CD4-positive, alpha-beta T cell treated with Interleukin-6 for 4 hours (primary cell): ENCODE measurements at places on chromosomes 11 and 22.
A peak's percentile ranks its signal among the peaks of the same experiment; 100 is the strongest.

DNA sequence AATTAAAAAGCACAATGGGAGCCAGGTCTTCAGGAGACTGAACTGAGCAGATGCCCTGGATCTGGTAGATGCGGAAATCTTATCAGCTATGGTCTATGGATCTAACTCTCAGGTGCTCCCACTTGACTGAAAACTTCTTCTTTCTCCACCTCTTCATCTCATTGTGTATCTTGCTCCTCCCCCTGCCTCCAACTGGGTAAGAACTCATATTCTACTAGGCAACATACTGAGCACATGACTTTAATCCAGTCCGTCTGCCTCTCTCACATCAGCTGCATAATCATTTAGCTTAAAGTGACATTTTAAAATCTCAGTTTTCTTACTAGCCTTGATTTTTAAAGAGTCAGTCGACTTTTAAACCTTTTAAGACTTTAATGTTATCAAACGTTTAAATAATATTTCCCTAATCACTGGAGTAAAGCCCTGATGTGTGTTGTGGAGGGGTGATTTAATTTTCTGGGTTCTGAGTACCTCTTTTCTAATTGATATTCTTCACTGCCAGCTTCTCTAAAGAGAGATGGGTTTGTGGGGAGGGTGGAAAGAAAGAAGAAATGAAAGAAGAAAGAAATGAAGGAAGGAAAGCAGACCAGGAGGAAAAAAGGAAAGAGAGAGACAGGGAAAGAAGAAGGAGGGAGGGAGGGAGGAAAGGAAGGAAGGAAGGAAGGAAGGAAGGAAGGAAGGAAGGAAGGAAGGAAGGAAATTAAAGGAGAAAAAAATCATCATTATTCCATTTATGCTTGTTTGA is 592.8 kb upstream of the ARHGAP42 start:
- DNase-seq = no peak

DNA sequence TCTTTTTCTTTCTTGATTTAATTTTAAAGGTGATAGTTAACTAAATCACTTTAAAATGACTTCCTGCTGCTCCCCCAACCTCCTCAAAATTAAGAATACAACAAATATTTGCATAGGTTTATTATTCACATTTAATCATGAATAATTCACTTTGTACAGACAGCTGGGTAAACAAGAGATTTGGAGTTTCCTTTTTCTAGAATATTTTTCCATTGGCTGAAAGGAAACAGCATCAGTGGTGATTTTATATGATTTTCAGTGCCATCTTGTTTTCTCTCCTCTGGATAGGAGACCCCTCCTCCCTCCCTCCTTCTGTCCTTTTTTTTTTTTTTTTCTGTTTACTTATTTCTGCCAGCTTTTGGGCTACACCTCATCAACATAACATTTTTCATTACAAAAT is 60.5 kb downstream of the LIF start:
- no peak for DNase-seq

DNA sequence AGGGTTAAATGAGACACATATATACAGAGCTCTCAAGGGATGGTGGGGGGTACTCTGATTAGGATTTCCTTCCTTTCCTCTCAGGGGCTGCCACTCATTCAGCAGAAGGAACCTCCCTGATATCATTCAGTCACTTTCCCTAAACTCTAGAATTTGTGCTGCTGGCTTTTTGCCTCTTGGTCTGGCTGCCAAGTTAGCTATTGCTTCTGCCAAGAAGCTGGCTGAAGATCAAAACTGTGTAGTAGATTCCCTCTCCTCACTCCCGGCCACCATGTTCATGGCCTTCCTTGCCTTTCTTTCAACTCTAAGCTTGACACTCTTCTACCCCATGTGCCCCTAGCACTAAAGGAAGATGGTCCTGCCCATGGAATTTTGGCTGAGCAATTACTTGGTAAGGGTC is 18.7 kb downstream of the SLC6A5 start:
- no peak for DNase-seq

DNA sequence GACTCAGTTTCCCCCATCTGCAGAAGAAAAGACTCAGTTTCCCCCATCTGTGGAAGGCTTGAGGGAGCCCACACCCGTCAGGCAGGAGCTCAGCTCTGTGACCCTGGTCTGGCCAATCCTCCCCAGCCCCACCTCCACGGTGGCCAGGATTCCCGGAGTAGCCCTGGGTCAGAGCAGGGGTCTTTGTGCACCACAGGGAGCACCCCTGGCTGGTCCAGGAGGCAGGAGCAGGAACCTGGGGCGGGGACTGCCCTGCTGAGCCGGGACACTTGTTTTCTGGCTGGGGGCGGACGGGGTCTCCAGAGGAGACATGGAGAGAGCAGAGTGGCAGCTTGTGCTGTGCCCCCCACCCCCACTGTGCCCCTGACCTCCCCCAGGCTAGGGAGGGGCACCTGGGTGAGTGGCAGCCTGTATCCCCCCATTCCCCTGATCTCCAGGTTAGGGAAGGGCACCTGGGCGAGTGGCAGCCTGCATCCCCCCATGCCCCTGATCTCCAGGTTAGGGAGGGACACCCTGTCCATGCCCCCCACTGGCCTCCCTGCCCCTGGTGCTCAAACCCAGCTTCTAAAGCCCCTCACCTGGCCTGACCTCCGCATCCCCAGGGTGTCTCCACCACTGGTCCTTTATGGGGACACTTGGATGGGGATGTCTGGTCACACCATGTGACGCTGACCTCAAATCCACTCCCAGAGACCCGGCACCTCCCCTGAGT is 18.8 kb downstream of the IL17REL start:
- no peak for DNase-seq

DNA sequence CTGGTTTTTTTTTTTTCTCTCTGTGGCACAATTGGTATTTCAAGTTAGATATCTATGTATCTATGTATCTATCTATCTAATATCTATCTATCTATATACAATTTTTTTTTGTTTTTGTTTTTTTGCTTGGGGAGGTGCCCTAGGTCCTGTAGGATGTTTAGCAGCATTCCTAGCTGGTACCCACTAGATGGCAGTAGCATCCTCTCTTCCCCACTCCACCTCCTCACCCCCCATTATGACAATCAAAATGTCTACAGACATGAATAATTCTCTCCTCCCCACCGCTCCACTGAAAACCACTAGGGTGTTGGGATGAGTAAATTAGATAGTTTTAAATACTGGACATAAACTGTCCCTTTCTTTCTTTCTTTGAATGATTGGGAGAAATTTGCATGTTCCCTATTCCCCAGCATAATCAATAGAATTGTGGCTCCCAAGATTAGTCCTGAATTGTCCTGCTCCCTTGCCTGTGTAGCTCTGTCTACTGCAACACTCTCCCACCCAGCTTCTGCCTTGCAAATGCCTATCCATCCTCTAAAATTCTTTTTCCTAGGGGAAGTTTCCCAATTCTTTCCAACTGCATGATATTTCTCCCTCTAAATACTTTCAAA is 1152.4 kb downstream of the LRRC4C start:
- DNase-seq = no peak

GRCh38 chr11:15189189-15189588 is 74.5 kb downstream of the INSC start:
- DNase-seq = no peak

DNA sequence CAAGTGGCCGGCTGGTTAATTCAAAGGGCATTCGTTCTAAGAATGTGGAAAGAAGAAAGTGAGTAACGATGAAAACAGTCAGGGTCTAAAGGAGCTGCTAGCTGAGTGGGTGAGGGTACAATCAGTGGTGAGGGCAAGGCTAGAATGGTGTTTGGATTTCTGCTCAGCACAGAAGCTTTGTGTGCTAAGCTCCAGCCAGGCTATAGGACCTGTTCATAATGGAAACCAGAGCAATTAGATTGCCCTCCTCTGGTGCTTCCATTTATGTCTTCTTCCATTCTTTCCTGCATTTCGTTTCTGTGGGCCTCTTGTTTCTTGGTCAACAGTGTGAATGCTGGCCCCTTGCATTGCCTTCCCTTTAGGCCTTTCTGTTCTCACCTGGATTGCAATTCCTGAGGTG is 572.9 kb upstream of the CHORDC1 start:
- DNase-seq = no peak

GRCh38 chr11:112115386-112115785 is 28.7 kb downstream of the SDHD start:
- DNase-seq = no peak

GRCh38 chr11:85316967-85317366 is 310.2 kb downstream of the DLG2 start:
- no peak for DNase-seq

- no peak for DNase-seq
Measured at GRCh38 chr11:34493468-34493867, 20.1 kb downstream of the ELF5 start.

DNA sequence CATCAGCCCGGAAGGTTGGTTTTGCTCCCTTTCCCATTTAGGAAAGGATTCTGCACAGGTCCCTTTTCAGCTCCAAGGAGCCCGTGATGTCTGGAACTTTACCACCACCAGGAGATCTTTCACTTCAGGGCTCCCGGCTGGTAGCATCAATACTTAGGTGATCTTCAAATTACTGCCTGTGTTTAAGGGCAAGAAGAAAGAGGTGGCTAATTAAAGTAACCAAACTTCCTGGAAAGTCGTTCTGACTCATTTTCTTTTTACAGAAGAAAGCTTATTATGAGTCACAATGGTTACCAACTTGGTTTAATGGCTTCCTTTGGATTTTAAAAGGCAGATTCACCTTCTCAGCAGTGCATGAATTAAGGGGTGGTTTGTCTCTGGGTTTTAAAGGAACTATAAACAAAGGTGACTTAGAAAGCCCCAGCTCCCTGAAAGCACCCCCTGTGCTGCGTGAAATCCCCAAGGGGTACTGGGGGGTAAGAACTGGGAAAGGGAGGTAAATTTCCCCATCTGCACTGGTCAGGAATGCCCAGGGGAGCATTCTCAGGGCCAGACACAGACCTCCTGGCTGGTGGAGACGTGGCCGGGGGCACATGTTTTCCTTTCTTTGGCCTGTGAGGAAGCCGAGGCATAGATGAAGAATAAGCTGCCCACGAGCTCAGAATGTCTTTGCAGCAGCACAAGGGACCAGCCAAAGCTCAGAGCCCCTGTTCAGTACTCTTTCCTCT is 8.8 kb downstream of the POU2F3 start:
- no peak for DNase-seq

DNA sequence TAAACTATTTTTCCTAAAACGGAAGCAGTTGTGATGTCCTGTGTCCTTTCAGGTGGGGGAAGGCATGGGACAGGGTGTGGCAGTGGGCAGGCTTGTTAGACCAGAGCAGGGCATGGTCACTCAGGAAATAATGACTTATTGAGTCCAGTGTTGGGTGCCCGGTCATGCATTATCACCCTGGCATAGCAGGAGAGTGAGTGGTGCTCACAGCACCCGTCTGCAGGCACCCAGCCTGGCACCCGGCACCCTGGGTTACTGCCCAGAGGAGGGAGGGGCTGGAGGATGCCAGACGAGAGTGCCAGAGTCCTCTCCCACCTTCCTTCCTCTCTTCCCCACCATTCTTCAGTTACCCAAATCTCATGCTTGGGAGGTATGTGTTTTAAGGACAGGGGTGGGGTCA is 59.1 kb downstream of the ST3GAL4 start:
- no peak for DNase-seq

DNA sequence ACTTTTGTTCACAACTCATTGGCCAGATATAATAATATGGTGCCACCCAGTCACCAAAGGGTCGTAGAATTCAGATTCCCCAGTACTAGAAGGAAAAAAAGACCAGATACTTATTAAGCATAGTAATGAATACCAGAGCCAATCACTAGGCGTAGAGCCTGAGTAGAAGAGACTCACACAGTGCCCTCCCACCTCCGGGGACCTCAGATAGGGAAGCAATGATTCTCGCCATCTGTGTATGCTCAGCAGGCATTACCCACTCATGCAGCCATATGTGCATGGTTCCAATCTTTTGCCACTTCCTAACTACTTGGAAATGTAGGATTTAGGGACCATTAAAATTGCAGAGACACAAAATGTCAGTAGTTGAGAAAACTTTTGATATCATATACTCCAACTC is 85.3 kb downstream of the C11orf87 start:
- no peak for DNase-seq

DNA sequence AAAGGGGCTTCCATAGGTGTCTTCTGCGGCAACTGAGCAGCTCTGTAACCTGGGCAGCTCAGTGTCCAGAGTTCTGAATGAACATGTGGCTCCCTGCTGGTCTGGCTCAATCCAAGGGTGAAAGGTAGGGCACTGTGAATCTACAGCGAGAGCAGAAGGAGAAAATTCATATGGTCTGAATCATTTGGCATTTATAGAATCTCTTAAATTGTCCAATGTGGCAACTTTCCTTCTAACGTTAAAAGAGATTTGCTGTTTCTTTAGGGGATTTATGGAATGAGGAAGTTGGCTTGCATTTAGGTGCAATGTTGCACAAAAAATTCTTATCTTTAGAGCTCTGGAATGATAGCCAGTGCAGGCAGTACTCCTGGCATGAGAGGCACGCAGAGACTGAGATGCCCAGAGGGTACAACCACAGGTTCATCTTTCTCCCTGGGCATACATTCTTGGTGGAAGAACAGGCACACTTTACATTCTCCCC is 17.0 kb downstream of the ATXN10 start:
- no peak for DNase-seq

- DNase-seq = no peak
Measured at GRCh38 chr22:42515896-42516295, 3.7 kb downstream of the RRP7A start.

DNA sequence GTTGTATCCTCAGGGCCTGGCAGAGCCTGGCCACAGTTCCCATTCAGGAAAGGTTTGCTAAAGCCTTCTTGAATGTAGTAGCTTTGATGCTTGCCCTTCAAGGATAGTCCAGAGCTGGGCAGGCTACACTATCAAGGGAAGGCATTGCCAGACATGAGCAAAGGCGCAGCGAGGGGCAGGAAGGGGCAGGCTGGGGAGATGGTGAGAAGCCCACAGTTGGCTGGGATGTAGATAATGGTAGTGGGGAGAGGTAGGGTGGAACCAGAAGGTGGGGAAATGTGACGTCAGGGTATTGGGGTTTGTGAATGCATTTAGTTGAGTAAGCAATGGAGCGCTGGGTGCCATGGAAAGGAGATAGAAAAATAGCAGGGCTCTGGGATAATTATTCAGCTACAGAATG is 28.6 kb downstream of the LRRC32 start:
- DNase-seq = no peak

GRCh38 chr11:27234043-27234668 is 128.9 kb downstream of the CCDC34 start:
- no peak for DNase-seq

DNA sequence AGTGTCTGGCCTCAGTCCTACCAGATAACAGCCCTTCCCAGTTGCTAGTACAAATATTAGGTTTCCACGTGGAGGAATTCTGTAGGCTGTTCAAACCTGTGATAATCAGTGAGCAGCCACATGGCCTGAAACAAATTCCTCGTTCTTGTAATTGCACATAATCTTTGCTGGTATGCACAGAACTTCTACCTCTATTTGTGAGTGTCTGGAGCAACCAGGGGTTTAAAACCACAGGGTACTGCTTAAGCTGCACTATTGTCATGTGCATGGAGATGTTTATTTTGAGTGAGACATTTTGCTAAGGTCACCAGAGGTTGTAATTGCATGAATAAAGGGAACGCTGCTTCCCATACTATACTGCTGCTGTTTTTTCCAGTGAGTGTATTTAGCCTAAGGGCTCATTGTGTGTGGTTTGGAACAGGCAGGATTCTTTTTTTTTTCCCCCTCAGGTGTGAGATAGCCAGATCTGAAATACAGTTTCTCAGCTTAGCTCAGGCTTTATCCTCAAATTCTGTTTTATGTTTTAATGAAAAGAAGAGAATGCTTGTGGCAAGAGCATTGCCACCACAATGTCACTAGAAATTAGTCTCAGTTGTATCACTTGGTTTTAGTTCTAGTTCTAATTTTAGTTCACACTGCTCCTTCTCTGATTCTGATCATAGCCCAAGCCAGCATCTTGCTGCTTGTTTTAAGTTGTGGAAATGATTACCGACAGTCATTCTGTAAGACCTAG is 60.5 kb downstream of the CYB5R2 start:
- DNase-seq = no peak

GRCh38 chr11:63535734-63536133 is 874 bp upstream of the PLAAT4 start:
- peak; percentile 60 for DNase-seq
